ENCODE measurements at places on chromosomes 1 and 21.
A peak's percentile ranks its signal among the peaks of the same experiment; 100 is the strongest.

DNA sequence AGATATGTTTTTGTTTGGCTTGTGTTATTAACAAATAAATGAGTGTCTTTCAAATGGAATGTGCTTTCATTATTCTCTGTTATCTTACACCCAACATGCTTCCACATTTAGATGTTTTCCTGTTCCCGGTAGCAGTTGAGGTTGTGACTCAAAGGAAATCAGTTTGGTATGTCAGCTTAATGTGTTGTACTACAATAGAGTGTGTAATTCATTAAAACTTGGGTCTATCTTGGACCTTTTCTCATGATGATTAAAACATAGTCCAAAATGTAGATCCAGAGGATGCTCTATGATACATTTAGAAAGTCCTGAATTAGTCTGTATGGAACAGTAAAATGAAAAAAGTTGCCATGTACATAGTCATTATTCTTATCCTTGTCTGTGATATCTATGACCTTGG lies 26.7 kb downstream of the RTCA start:
- DNase-seq, result no peak

GRCh38 chr1:221829327-221830015 lies 87.6 kb upstream of the DUSP10 start:
- DNase-seq, result peak; percentile 78

- DNase-seq, result no peak
Observed at GRCh38 chr1:200872446-200873115, at the start of gene GPR25. Gene GPR25, plus strand, starts transcription at chr1:200872981. Its CDS starts 57 bp downstream, at chr1:200873038.

- DNase-seq, result peak; percentile 21
Observed at GRCh38 chr1:30741239-30741894, 16.2 kb downstream of the LAPTM5 start.

GRCh38 chr1:236687273-236687672 lies 974 bp downstream of the ACTN2 start:
- no peak for DNase-seq

- DNase-seq, result no peak
Observed at GRCh38 chr1:224433041-224433691, 1.4 kb downstream of the WDR26 start.

- no peak for DNase-seq
Observed at GRCh38 chr1:85289848-85290335, 13.5 kb upstream of the BCL10 start.

- no peak for DNase-seq
Observed at GRCh38 chr21:38729754-38730379, 75.9 kb upstream of the ETS2 start.

DNA sequence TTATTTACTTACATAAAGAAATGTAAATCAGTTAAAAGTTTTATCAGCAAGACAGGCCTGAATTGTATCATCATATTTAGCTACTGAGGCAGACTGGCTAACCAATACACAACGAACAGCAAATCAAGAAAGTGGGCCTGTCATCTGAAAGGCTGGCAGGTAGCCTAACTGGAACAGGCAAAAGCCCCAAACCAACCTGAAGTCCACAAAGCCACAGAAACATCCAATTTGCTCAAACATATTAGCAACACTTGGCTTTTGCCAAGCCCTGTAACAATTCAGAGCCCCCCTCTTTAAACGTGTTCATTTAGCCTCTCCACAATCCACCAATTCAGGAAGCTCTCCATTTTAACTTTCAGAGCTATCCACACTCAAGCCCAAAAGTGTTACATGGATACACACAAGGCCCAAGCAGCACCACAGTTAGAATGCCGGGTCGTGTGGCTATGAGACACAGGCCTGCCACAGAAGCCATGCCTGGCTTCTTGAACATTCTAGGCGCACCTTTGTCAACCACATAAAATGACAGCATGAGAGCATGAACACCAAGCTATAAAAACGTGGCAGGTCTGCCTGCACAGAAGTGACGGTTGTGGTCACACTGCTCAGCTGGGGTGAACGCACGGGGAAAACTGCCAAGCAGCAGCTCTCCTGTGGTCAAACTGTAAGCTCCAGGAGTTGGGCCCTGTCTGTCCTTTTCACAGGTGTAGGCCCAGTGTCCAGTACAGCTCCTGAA lies 49.3 kb downstream of the CD34 start:
- no peak for DNase-seq

DNA sequence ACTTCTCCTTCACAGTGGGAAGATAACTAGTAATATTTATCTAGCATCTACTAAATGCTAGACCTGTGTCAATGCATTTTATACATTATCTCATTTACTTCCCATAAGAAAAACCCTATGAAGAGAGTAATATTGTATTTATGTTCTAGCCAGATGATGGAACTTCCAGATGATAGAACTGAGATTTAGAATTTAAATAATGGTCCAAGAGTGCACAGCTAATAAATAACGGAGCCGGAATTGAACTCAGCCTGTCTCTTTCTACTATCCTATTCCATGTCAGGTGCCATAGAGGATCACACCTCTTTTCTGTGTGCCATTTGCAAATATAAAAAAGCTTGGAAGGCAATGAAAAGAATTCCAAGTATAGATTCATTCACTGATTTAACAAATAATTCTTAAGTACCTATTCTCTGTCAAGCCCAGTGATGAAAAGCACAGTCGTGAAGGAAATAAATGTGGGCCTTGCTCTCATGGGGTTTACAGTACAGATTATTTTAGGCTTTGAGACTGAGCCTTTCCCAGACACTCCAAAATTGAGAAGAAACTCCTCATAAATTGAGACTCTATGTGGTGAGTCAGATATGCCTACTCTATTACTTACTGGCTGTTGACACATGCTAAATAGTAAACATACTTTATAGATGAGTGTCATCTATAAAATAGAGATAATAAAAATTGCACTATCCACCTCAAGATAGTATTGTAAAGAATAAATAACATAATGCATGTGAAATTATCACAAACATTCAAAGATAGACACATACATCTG lies 378.0 kb upstream of the PRMT6 start:
- DNase-seq, result no peak

GRCh38 chr1:43962324-43962723 lies 7.5 kb upstream of the DPH2 start:
- no peak for DNase-seq

- no peak for DNase-seq
Observed at GRCh38 chr1:53060579-53060978, 1.4 kb upstream of the PODN start.

DNA sequence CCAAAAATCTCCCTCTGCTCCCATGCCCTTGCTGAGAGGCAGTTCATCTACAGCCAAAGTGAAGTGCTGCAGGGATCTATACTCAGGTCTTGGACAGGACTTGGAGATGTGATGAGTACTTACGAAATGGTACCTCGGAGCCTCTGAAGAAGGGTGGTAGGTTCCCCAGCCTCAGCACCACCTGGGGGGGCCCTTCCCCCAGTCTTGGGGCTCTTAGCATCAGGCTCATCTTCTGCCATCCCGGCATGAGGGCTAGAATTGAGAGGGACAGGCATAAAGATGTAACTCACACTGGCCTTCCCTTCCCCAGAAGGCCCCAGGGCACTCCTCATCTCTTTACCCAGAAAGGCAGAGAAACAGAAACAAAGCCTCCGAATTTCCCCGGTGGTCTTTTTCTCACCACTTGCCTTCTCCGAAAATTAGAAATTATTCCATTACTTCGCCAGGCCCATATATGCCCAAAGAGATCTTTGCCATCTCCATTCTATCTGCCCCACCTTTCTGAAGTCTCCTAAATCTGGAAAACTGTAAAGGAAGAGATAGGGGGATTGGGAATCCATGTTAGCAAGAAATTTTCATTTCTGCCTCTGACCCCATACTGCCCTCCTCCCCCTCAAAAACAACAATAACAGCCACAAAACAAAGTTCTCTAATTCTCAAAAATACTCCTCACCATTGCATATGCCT lies 827 bp downstream of the RFX5 start:
- no peak for DNase-seq

DNA sequence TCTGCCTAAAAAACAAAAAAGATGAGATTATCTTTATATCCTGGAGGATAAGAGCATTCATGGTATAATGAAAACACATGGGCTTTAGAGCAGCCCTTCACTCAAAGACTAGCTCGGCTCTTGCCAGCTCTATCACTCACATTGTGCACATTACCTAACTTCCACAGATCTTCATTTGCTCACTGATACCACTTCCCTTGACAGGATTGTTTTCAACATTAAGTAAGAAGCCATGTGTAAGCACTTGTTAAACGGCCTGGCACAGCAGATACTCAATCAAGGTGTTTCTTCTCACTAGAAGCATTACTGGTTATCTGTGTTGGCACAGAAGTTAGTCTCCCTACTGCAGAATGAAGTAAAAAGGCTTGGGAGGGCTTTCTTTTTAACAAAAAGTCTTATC lies 18.7 kb downstream of the LPGAT1 start:
- no peak for DNase-seq

- no peak for DNase-seq
Observed at GRCh38 chr1:200530623-200531261, 89.8 kb downstream of the KIF14 start.

- DNase-seq, result no peak
Observed at GRCh38 chr1:219039017-219039681, 134.5 kb upstream of the LYPLAL1 start.

DNA sequence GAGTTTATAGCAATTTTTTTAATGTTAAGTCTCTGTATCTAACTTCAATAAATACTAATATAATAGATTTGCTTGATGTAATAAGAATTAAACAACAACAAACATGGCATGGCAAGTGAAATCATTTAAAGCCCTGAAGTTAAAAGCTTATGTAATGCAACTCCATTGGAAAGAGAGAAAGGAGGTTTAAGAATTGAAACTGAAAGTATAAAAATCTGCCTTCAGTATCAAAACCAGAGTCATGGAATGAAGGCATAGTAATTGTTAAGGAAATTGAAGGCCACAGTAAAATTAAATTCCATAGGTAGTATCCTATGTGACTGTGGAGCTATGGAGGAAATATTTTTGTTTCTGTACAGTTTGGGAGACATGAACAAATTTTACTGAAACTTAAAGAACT lies 55.1 kb downstream of the PRDX6 start:
- no peak for DNase-seq

DNA sequence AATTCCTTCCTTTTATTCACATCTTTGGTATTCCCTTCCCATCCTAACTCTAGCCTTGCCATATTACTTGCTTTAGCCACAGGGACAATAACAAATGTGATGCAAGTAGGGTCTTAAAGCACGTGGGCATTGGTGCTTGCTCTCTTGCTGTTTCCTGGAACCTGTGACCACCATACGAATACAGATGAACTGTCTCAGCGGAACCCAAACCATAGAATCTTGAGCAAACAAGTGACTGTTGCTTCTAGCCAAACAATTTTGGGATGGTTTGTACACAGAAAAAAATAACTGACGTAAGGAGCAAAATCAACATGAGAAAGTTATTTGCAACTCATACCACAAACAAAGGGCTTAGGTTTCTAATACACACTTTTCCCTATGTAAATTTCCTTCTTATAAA lies 15.2 kb upstream of the VTCN1 start:
- no peak for DNase-seq

GRCh38 chr1:169381162-169381561 lies 13.2 kb downstream of the BLZF1 start:
- no peak for DNase-seq

DNA sequence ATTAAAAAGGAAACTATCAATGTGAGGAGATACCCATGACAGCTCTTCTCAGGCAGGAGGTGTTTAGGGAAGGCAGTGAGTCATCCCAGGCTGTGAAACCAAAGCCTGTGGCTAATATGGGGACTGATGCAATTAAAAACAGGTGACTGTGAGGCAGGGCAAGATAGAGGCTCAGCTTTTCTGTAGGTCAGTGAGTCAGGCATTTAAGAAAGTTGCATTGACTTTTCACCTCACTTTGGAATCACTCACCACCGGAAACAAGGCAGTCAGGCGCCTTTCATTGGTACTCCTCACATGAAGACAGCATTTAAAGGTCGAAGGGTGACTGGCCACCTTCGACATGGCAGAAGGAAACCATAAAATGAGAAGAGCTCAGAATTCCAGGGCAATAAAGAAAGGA lies 54.5 kb downstream of the PAPPA2 start:
- no peak for DNase-seq

GRCh38 chr1:48560577-48560976 lies 88.6 kb upstream of the SPATA6 start:
- no peak for DNase-seq

DNA sequence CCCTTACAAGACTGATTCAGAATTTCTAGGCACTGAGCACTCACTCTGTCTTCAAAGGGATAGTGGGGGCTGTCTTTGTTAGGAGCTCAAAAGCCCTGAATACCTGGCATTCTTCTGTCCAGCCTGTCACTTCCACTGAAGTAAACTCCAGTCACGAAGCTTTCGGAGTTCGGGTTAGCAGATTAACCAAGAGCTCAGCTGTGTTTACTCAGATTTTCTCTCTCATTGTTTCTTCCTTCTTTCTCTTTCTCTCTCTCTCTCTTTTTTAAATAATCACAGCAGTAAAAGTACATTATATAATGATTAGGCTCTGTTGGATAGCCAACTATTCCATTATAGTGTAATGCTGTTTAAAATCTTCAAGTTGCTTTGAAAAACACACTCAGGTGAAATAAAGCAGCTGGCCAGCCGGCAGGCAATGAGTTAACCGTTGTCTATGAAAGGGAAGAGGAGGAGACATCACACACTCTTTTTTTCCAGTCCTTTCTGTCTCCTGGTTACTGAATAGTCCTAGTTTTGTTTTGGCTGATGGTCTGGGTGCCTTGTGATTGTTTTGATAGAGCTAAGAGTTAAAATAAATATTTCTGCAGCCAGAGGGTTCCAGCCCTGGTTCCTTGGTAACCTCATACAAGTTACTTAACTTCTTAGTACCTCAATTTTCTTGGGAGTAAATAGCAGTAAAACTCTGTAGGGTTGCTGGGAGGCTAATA lies 89.8 kb downstream of the ADSS2 start:
- DNase-seq, result no peak

DNA sequence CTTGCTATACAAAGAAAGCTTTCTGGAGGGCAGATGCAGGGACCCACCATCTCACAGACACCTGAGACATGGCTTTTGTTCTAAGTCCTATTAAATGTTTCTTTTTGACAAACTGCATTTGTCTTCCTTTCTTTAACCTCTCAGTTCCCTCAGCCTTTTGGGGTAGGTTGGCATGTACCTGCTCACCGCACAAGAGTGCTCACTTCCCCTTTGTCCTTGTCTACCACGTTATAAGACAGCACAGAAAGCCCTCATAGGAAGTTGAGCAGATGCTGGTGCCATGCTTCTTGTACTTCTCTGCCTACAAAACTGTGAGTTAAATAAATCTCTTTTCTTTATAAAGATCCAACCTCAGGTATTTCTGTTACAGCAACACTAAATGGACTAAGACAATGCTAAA lies 31.9 kb upstream of the RGS21 start:
- DNase-seq, result no peak

DNA sequence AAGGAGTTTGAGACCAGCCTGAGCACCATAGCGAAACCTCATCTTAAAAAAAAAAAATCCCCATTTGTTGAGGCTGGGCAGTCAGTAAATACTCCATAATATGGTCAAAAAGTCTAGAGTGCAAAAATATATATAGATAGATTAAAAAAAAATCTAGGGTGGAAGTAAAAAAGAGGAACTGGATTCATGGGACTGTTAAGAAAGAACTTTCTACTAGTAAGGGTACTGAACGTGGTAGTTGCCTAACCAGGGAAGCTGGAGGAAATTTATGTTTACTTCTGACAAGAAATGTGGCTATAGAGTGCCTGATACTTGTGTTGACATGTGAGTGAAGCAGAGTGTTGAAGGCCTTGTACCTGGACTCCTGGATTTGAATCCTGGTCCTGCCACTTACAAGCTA lies 265.9 kb upstream of the FAM78B start:
- no peak for DNase-seq
